ENCODE measurements at places on chromosomes 11 and 22.
A peak's percentile ranks its signal among the peaks of the same experiment; 100 is the strongest.

- peak; percentile 14 for DNase-seq
Measured at GRCh38 chr11:109267293-109268095, 154.5 kb upstream of the C11orf87 start.

GRCh38 chr11:43738600-43739409 lies 58.3 kb downstream of the HSD17B12 start:
- peak; percentile 83 for DNase-seq

DNA sequence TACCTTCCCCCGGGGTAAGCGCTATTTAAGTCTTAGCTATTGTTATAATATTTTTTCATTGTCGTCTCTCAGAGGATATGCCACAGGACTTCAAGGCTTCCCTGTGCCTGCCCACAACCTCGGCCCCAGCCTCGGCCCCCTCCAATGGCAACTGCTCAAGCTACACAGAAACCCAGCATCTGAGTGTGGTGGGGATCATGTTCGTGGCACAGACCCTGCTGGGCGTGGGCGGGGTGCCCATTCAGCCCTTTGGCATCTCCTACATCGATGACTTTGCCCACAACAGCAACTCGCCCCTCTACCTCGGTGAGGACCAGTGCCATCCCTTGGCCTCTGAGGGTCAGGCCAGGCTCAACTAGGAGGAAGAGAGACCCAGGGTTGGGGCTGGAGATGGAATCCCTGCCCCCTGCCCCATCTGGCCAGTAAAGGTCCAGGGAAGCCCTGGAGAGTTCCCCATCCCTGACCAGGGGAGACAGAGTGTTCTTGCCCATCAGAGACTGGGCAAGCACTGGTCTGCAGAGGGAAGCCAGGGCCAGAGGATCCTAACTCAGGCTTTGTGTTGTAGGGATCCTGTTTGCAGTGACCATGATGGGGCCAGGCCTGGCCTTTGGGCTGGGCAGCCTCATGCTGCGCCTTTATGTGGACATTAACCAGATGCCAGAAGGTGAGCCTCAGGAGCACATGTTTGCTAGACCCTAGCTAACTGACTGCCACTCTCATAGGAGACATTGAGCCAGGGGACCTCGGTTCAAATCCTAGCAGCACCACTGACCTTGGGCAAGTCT lies 18.4 kb downstream of the SLCO2B1 start:
- no peak for DNase-seq

GRCh38 chr11:11965192-11965591 lies 43.2 kb downstream of the DKK3 start:
- no peak for DNase-seq

Data from mesendoderm (in vitro differentiated cells).